ENCODE measurements at places on chromosomes 3 and 15.

- no peak for DNase-seq
These were observed 38.0 kb upstream of the TSEN2 start for GRCh38 chr3:12446298-12446697.

- no peak for DNase-seq
These were observed 14.5 kb downstream of the MESP2 start for GRCh38 chr15:89790661-89791060.

DNA sequence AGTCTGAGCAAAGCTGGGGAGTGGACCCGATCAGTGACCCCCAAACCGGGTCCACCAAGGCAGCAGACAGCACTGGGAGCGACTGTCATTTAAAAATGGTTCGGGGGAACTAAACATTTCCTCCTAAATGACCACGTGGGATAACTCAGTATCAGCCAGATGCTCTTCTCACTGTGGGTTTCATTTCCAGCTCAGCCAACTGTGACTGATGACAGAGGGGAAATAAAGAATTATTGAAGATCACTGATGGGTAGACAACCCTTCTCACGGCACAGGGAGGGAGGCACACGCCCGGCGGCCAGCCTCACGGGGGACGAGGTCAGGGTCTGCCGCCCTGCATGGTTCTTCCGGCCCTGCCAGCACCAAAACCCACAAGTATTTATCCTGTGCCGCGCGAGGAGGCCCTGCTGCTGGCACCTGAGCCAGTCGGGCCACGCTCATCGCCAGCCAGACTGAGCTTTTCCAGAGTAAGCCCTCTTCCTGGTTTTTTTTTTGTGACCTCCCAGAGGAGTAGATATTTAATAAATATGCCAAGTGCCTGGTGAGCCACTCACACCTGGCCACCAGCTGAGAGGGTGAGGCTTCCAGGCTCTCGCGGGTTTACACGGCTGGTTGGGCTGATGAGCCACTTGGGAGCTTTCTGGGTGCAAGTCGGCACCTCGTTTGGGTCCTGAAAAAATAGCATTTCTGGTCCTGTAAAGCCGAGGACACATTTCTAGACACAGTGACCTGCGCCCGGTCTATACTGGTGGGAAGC is 6.2 kb downstream of the MELTF start:
- no peak for DNase-seq

DNA sequence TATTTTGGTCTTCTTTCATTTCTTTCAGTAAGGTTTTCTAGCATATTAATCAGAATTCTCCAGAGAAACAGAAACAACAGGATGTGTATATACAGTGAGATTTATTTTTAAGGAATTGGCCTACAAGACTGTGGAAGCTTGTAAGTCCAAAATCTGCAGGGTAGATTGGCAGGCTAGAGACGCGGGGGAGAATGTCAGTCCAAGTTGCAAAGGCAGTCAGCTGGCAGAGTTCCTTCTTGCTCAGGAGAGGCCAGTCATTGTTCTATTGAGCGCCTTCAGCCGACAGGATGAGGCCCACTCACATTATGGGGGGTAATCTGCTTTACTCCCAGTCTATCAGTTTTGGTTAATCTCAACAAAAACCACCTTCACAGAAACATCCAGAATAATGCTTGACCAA is 133.4 kb upstream of the UBE3A start:
- DNase-seq: no peak

DNA sequence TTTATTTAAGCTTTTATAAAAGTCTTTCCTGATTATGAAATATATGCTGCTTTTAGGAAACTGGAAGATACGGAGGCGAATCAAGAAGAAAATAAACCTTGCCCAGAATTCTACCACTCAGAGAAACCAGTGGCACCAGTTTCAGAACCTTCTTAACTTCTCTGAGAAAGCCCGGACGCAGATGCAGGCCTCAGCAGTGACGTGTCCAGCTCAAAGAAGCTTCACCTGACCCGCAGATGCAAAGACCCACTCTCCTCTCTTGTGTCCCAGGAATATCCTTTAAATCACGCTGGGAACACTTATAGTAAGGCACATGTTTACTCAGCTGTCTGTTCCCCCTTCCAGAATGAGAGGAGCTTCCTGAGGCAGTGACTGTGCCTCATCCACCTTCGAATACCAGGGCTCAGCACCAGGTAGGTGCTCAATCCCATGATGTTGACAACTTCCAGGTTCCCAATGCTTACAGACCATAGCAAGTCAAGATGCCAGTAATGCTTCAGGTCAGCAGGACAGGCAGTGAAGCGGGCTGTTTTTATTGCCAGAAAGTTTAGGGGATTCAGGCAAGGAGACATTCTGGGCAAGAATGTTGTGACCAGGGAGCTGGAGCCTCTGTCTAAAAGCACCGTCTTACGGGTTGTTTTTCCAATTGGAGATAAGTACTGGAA is 39.9 kb upstream of the LDHAL6B start:
- DNase-seq: no peak

DNA sequence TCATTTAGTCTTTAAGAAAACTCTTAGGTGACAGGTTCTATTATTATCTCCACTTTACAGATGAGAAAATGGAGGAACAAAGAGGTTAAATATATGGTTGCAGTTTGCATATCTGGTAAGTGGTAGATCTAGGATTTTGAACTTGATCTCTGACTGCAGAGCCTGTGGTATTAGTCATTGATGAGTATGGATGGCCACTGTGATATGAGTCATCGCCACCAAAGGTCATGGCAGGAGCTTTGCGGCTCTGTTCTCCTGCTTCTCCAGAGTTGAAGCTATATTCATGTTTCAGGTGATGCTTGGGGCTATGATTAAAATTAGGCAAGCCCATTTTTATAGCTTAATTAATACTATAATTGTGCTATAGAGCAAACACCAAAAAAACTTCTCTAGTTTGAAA is 306.2 kb upstream of the DPPA4 start:
- DNase-seq: no peak
